ENCODE measurements at places on chromosomes 7 and 10. TPM values are rescaled to one million over a fixed set of nuclear protein-coding genes. Genes with fewer than 3 reads are reported as not detected.

HPSE2 gene
- polyA plus RNA-seq = not detected

DNA sequence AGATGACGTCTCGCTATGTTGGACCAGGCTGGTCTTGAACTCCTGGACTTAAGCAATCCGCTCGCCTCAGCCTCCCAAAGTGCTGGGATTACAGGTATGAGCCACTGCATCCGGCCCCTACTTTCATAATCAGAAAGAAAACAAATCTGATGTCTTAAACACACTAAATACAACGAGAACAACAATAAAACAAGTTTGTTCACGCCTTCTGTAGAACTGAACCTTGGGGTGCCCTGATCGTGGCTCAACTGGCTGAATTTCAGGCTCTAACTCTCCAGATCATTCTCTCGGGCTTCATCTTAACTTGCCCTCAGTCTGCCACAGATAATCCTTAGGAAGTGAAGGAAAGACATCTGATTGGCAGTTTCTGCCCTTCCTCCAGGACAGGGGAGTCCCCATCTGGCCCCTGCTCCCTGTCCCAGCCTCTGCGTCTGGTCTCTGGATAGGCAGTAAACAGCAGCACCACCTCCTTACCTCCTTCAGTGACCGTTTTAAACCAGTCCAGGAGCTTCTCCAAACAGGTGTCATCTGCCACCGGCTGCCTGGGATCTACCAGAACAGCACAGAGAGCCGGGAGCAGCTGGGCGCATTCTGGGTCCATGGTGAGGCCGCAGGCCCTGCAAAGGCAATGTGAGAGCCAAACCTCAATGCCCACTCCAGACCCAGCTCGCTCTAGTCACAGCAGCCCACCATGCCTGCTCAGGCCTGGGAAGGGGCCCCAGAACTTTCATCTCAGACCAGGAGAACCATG is 1.3 kb downstream of the BRAT1 start:
- no peak for DNase-seq

DNA sequence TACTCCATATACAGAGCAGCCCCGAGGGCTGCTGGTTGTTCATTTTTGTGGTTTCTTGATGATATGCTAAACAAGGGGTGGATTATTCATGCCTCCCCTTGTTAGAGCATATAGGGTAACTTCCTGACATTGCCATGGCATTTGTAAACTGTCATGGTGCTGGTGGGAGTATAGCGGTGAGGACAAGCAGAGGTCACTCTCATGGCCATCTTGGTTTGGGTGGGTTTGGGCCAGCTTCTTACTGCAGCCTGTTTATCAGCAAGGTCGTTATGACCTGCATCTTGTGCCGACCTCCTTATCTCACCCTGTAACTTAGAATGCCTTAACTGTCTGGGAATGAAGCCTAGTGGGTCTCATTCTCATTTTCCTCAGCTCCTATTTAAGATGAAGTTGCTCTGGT is 31.3 kb downstream of the GNAT3 start:
- DNase-seq = no peak

DNA sequence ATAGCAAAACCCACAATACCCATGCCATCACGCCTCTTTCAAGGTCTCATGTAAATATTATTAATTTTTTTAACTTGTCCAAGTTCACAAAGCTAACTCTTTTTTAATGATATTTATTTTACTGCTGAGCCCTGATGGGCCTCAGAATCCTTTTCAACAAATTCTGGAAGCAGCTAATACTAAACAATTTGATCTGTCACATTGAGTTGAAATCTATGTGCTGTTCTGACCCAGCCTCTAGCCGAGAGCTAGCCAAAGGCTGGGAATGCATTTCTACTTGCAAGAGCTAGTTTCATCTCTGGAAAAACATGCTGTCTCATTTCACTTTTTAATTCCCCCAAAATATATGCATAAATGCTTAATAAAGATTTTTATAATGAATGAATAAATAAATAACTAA is 47.9 kb downstream of the TFAM start:
- no peak for DNase-seq

- no peak for DNase-seq
Measured at GRCh38 chr7:123114288-123114687, 85.5 kb downstream of the SLC13A1 start.

All from hindlimb muscle (tissue), 1 donor.